ENCODE measurements at places on chromosomes 2 and 18. TPM values are rescaled to one million over a fixed set of nuclear protein-coding genes. Genes with fewer than 3 reads are reported as not detected.

DNA sequence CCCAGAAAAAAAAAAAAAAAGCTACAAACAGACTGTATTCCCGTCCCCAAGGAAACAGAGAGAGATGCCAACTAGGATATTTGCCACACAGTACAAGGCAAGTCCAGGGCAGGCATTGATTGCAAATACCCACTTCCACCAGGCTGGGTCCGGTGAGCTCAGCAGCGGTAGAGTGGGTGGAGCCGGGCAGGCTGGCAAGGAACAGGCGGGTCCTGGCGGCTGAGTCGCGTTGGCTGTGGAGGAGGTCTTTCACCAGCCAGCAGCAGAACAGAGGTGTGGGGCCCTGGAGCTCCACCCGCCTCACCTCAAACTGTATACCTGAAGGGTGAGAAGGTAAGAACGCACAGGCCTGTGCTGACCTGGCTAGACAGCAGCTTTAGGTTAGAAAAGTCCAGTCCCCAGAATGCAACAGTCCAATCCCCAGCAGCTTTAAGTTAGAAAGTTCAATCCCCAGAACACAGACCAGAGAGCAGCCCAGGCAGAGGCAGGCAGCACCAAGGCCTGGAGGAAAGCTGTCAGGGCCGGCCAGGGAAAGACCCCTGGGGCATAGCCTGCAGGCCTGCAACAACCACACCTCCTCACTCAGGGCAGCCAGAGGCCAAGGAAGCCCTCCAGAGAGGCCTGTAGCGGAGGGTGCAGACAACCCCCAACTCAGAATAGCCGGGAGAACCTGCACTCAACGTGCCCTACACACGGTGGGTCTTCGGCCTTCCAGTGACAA, 21.9 kb upstream of the MTERF4 start:
- no peak for DNase-seq

GRCh38 chr2:13654416-13654815, 937.7 kb downstream of the TRIB2 start:
- no peak for DNase-seq

DNA sequence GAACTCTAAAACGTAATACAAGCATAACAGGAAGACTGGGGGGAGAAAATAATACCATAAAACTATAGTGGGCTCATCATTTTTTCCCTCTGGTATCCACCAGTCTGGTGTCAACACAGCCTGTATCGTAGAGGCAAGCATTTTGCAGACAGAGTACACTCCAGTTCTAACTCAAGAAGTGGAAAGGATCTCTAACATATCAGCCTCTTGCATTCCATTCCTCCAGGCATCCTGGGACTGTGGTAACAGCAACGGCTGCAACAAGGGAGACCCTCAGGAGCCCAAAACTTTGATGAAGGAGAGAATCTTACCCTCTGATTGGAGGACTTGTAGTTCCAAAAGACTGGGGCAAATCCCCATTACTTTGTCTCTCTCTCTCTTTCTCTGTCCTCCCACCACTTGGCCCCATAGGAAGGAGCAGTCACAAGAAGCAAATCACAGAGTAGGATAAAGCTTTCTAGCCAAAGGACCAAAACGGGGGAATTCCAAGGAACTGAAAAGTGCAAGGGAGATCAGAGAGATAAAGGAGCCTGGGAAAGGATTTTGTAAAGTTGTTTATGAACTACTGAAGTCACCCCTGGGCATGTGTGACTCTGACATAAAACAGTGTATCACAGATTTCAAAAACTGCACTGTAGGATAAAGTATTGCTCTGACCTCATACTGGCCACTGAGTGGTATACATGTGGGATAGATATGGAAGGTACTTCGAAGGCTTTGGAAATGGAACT, 11.9 kb downstream of the FRZB start:
- no peak for DNase-seq

The TANC1 gene
- polyA plus RNA-seq: 21.4 TPM

The CHRNG gene
- polyA plus RNA-seq: not detected

The VRK2 gene
- polyA plus RNA-seq: 28.0 TPM

The POTEE gene
- polyA plus RNA-seq: 0.02 TPM

Measured in fibroblast of lung (primary cell).